ENCODE measurements at places on chromosomes 7 and 10.
A peak's percentile ranks its signal among the peaks of the same experiment; 100 is the strongest.

- no peak for DNase-seq
Measured at GRCh38 chr7:43872406-43873110, 3.2 kb upstream of the MRPS24 start.

DNA sequence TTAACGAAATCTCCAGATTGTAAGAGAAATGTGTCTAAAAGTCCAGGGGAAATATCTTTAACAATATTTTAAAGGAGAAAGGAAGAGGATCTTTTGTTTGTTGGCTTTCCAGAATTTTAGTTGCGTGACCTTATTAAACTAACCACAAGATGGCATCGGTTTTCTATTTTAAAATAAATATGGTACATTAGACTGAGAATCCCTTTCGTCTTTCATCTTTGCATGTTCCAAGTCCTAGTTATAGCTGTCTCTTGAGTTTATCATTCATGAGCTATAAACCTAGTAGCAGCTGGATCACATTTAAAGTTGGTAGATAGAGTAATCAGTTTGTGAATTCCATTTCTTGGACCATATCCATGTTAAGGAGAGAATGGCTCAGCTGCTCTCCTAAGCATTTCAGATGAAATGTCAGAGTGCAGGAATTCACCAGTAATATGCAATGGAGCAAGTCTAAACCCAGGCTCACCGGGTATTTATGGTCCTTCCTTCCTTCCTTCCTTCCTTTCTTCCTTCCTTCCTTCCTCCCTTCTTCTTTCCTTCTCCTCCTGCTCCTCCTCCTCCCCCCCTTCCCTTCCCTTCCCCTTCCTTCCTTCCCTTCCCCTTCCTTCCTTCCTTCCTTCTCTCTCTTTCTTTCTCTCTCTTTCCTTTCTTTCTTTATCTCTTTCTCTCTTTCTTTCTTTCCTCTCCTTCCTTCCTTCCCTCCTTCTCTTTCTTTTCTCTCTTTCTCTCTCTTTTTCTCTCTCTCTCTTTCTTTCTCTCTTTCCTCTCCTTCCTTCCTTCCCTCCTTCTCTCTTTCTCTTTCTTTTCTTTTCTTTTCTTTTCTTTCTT is 57.8 kb upstream of the RAB18 start:
- DNase-seq = peak; percentile 28

- DNase-seq = no peak
Measured at GRCh38 chr10:29329420-29329819, 40.5 kb downstream of the LYZL1 start.

- DNase-seq = no peak
Measured at GRCh38 chr7:114879554-114879953, 42.3 kb upstream of the MDFIC start.

DNA sequence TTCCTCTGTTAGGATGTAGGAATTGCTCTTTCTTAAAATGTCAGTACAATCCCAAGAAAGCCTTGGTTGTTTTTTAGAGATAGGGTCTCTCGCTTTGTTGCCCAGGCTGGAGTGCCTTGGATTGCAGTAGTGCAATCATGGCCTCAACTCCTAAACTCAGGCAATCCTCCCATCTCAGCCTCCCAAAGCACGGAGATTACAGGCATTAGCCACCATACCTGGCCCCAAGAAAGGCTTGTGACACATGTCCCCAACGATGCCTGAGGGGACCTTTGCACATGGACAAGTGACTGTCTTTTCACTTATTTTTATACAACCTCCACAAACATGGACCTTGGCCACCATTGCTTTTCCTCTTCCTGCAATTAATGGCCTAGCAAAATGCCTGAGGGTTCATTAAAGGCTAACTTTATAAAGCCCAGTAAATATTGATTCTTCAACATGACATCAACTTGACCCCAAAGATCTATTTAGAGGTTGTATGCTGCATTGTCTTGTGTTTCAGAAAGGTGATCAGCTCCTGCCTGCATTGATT is 10.0 kb upstream of the SPOCK2 start:
- no peak for DNase-seq

DNA sequence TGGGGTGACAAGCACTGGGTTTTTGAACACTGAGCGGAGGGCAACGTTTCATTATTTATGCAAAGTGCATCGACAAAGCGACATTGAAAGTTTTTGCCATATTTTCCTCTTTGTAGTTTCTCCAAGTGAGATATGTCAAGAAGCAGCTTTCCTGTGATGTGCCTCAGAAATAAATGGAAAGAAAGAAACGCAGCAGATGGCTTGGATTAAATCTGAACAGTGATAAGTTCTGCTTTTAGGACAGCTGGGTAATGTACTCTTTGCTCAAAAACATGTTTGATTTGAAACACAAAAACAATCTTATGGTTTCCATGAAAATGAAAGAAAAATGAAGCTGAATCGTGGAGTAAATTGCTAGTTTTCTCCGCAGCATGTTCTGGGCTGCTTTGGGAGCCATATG is 166.3 kb downstream of the PTPRN2 start:
- DNase-seq = no peak

DNA sequence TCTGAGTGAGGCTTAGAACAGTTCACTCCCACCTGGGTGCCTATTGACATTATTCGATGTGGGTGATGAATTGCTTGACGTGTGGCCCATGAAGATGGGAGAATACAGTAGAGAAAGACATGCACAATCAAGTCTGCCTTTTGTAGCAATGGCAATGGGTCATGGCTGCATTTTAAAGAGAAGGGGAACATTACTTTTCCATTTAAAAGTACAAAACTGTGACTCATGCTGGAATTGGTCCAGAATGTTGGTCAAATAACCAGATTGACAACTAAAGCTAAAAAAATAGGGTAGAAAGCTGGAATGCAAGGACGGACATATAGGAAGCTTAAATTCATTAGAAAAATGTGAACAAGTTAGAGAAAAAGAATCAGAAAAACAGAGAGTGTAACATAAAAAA is 104.1 kb upstream of the SLC25A13 start:
- no peak for DNase-seq

DNA sequence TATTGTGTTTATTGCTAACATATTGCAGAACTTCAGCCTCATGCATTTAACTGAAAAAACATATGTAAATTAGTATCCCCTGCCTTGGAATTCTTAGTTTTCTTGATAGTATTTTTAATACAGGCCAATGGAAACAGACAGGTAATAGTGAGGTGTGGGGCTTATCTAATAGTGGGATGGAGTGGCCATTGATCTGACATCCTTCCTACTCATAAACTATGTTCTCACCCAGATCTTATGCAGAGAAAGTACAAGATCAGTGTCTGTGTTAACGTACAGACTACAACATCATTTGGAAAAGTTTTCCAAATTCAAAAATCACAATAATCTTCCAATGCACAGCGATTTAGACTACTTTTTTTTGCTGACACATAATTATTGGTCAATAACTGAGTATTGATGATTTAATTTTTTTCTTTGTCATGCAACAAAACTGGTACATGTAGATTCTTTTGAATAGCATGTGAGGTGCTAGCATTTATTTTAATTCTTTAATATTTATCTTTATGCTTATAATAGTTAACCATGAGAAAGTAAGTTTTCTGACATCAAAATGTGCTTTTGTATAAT is 9.7 kb downstream of the CD36 start:
- no peak for DNase-seq

DNA sequence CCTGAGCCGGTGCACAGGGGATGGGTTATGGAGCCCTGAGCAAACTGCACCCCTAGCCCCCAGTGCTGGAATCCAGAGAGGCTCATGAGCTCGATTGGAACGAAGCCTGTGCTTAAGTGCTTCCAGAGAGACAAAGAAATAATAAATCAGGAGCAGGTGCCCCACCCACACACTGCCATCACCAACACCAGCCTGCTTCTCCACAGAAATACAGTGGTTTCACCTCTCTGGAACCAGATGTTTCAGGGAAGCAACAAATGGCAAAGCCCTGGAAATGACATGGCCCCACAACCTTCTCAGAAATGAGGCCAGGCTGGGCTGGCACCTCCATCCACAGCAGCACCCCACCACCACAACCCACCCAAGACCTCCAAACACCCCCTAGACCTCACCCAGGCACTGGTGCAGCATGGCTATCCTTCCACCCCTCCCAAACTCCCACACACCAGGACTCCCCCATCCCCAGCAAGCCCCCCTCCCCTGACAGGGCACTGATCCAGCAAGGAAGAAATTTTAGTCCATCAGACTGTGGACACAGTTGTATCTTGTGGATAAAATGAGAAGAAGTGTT is 4.1 kb upstream of the SLC18A3 start:
- no peak for DNase-seq

DNA sequence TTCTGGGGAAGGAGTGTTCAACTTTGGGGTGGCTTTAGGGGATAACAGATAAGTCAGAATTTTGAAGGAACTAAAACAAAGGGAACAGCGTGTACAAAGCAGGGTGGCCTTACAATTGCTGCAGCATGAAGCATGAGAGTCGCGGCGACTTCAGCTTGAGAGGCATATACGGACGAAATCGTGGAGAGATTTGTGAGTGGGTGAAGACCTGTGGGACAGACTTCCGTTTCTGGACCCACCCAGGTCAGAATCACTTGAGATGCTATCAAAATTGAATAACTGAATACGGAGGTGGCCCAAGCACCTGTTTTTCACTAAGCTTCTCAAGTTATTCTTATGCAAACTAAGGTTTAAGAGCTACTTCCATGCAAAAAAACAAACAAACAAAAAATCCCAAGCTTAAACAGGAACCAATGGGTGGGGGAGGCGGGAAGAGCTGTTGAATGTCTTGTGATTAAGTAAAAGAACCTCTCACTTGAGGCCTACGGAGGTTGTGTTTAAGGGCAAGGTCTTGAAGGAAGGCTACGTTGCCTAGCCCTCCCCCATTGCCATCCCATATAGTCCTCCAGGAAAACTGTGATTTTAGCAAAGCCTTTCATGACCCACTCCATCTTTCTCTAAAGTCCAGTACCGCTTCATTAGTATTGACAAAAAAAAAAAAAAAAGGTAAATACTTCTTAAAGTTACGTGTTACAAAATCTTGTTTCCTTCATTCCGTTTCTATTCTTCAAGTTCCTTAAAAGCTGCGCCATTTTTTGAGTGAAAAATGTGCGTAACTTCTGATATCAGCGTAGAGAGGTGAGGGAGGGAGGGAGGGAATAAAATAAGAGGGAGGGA is 1.3 kb upstream of the TRIM24 start:
- no peak for DNase-seq

DNA sequence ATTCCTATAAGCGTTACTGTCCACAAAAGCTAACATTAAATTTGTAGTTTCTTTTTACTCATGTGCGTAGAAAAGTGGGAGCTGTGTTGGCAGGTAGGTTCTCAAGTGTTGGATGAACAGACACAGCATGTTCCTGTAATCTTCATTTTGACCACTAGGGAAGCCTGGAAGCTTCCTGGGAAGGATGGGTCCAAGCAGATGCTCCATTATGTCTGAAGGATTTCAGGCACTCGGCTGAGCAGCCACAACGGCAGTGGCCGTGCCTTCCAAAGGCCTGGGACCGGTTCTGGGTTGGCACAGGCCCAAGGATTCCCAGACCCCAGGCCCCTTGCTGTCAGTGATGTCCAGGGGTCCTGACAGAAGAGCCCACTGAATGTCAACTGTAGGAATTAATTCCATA is 386.3 kb downstream of the TNS3 start:
- no peak for DNase-seq

DNA sequence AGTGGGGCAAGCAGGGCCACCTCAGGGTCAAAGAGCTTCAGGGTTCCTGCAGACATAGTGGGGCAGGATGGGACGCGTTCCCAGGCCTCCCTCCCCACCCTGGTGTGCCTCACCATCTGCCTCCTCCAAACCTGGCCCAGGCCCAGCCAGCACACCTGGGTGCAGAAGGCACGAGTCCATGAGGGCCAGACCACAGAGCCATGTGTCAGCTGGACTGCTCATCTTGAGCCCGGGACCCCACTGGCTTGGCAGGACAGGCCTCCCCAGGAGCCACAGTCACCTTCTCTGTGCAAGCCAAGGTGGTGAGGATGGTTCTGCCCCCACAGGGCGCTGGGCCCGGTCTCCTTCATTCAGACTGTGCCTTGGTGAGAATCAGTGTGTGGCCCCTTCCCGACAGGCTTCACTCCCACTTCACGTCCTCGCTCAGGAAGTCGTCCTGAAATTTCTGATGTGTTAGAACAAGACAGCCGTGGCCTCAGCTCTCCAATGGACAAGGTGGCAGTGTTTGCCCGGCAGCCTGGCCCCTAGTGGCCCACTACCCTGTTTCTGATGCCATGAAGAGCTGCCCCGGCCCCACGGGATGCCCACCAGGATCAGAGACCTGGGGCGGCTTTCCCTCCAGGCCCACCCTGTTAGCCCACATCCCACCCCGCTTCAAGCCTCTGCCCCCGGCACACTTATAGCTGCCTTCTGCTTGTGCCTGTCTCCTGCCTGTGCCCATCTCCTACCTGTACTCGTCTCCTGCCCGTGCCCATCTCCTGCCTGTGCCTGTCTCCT is 59.6 kb upstream of the EBF3 start:
- DNase-seq = no peak

GRCh38 chr7:16627236-16627635 is 18.3 kb downstream of the ANKMY2 start:
- DNase-seq = no peak

- peak; percentile 70 for DNase-seq
Measured at GRCh38 chr10:130179640-130180039, 43.4 kb downstream of the GLRX3 start.

- DNase-seq = no peak
Measured at GRCh38 chr7:1466524-1467271, 7.4 kb upstream of the MICALL2 start.

GRCh38 chr10:120495226-120496009 is 38.4 kb downstream of the PLPP4 start:
- no peak for DNase-seq

- DNase-seq = no peak
Measured at GRCh38 chr10:131063311-131063710, 248.2 kb downstream of the TCERG1L start.

DNA sequence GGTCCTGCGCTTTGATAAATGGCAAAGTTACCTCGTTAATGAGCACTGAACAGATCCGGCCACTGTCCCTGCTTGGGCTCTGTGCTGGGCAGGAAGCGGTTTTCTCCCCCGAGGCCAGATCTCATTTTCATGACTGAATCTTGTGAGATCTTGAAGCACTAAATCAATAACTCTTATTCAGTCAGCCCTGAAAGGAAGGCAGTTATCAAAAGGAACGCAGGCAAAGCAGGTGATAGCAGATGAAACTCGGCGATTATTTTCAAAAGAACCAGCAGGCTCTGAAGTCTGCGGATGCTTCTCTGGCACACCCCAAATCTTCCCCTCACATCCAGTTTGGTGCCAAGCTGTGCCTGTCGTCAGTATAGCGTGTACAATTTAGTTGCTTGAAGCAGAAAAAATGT is 228.7 kb downstream of the BAMBI start:
- no peak for DNase-seq

DNA sequence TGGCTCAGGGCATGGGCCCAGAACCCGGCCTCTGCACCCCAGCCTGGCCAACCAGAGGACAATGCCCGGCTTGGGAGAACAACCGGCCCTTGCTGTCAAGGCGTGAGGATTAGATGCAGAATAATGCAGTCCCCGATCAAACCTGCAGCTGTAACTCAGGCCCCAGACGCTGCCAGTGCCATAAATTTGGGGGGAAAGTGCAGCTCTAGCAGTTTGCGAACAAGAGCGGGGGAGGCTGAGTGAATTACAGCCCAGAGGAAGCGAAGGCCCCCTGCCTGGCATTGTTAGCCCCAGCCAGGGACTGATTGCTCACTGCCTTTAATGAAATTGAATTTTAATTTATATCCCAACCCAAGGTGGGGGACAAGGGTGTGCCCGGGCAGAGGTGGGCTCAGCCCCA is 38.0 kb upstream of the GNA12 start:
- DNase-seq = no peak

- DNase-seq = no peak
Measured at GRCh38 chr10:75233444-75234016, 2.2 kb downstream of the COMTD1 start.
